ENCODE measurements at places on chromosomes 2 and 18.

DNA sequence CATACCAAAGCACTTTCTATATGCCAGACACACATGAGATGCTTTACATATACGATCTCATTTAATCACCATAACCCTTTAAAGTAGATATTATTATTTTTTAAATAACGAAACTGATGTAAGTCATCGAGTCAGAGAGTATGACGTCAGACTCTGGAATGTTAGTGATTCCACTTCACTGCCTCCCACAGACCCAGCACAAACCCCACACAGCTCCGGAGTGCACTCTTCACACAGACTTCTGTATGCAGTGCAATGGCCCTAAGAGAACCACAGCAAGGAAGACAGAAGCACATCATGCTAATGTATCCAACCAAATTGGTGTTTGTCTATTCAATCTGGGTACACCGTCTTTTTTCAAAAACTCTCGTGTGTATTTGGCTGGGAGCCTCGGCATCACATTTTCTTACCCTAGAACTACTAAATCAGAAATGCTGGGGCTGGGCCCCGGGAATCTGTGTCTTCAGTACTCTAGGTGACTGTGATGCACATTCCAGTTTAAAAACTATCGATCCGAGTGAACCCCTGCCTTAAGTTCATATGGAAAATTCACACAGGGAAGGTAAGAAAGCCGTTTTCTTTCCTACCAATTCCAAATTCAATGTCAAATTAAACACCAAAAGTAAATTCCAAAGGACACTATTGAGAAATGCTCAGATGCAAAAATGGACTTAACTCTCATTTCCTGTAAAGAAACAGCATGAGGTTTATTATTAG is 117.7 kb upstream of the ACVR1C start:
- no peak for DNase-seq

DNA sequence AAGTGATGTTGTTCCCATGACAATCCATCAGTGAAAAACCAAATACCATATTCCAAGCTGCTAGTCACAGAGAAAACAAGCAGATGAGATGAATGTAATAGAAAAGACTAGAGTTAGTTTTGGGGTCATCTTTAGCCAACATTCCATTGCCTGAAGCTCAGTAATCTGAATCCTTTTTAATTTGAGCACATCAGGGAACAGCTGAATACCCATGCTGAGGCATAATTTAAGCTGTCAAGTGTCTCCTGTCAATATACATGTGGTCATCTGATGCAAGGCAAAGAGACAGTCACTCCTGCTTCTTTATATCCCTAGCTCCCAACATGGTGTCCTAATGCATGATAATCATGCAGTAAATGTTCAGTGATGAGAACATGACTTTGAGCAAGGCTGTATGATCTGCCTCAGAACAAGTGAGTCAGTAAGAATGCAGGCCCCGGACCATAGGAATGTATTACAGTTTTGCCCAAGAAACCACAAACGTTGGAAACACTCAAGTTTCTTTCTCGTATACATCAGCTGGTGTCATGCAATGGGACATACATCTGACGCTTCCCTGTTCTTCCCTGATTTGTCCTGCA is 48.0 kb downstream of the CDK15 start:
- DNase-seq, result peak; percentile 93

- DNase-seq, result no peak
Observed at GRCh38 chr2:204183608-204184007, 247.0 kb downstream of the ICOS start.

DNA sequence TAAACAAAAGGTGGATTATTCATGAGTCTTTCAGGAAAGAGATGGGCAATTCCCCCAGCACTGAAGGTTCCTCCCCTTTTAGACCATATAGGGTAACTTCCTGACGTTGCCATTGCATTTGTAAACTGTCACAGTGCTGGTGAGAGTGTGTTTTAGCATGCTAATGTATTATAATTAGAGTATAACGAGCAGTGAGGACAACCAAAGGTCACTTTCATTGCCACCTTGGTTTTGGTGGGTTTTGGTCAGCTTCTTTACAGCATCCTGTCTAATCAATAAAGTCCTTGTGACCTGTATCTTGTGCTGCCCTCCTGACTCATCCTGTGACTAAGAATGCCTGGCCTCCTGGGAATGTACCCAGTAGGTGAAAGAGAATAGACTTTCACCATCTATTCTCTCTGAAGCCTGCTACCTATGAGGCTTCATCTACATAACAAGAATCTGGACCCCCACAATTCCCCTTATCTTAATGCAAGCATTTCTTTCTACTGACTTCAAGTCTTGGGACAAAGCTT is 148.7 kb downstream of the CABLES1 start:
- no peak for DNase-seq

DNA sequence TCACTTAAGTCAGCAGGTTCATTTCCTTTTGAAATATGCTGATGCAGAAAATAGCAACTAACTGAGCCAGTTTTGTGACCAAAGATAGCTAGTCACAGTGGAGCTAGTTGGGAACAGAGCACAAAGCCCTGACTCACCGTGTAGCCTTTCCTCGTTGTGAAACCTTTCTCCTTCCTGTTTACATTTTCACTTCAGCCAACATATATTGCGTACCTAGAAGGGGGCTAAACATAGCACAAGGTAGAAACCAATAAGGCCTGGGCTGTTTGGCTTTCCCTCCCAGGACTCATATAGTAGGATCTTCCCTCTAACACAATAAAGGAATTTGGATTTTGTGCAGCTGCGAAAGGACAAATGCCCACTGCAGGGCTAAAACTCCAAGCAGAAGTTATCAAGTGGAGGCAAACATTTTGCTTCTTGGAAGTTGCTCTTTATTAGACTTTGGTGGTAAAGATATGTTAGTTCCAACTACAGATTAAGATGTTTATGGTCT is 24.5 kb upstream of the LPIN2 start:
- peak; percentile 55 for DNase-seq

DNA sequence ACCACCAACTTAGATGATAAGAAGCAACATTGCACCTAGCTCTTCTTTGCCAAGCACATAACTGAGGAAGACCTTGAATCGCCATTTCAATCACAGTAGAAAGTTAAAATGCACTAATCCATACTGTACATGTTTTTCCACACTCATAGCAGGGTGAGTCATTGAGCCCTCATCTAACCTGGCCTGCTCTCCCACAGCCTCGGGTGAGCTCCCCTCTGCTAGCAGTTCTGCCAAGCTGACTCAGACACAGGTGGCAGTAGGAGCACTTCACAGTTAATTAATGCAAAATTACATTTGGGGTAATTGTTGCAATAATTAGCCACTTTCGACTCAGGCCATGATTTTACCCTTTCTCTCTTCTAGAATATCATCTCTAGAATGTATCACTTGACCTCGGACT is 1632.8 kb upstream of the CELF4 start:
- no peak for DNase-seq

DNA sequence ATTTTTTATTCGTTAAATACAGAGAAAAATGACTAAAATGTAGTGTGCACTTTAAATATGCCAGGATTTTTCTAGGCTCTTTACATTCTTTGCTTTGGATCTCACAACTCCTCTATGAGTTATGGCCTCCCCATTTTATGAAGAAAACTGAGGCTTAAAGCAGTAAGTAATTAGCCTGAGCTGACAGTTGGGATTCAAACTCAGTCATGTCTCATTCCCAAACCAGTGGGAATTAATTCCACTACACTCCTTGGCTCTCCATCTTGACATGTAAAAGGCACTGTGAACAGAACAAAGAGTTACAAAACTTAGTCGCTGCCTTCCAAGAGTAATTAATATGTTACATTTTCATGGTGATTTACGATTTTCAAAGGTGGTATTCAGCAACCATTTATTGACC is 351.9 kb downstream of the SATB2 start:
- DNase-seq, result no peak

- DNase-seq, result no peak
Observed at GRCh38 chr2:236073867-236074655, 94.1 kb downstream of the GBX2 start.

DNA sequence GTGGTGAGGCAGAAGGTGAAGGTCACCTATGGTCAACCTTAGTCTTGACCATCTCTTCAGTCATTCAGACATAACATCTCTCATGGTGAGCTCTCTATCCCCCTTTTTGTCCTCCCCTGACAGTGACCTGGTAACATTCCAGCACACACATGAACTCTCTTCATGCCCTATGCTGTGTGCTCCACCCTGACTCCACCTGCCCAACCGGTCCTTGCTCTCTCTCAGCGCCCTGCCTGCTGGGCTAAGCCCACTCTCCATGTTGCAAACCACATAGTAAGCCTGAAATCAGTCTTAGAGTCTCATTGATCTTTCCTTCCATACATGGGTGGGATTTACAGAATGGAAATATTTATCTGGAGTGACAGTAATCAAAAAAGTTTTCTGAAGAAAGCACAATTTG is 52.8 kb downstream of the MARCO start:
- no peak for DNase-seq

DNA sequence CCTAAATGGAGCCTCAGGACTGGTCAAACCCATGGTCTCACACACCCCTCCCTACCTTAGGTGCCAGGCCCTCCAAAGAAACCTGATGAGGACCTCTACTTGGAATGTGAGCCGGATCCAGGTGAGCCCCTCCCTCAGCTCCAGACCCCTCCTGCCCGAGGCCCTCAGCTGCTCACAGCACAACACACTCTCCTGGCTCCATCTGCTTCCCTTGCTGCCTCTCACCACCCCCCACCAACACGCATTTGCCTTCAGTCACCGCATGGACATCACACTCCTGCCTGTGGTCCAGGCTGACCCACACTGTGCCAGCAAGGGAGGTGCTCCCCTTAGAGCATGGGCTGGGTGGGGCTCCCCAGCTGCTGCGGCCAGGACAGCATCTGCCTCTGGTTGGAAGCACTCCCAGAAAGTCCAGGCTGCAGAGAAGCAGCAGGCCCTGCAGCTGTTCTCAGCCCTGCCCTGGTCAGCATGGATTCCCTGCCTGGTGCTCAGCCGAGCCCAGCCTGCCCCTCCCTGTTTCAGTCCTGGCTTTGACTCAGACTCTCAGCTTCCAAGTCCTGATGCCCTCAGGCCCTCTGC is 15.1 kb downstream of the SH2D6 start:
- peak; percentile 93 for DNase-seq

DNA sequence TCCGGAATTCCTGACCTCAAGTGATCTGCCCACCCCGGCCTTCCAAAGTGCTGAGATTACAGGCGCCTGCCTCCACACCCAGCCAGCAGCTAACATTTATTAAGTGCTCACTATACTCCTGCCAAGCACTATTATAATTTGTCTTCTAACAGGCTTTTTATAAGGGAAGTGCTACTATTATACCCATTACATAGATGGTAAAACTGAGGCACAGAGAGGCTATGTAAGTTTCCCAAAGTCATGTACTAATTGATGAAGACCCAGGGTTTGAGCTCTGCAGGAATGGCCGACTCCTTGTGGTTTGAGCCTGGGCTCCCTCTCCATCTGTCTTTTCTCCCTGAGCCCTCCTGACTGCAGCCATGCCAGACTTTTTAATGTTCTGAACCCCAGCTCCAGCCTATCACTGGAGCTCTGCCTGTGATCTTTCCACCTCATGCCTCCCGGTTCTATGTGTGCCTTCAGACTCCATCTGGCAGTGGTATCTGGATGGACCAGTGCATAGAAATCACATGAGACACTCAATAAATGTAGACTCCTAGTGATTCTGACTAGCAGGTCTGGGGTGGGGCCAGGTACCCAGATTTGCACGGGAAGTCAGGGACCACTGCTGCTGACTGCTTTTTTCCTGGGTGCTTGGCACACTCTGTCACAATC is 197.1 kb downstream of the NEDD4L start:
- DNase-seq, result no peak

- no peak for DNase-seq
Observed at GRCh38 chr18:830315-830901, 18.4 kb upstream of the YES1 start.

- DNase-seq, result peak; percentile 26
Observed at GRCh38 chr2:218322768-218323525, 30.6 kb upstream of the TMBIM1 start.

- no peak for DNase-seq
Observed at GRCh38 chr18:60894254-60894945, 438.8 kb upstream of the CDH20 start.

DNA sequence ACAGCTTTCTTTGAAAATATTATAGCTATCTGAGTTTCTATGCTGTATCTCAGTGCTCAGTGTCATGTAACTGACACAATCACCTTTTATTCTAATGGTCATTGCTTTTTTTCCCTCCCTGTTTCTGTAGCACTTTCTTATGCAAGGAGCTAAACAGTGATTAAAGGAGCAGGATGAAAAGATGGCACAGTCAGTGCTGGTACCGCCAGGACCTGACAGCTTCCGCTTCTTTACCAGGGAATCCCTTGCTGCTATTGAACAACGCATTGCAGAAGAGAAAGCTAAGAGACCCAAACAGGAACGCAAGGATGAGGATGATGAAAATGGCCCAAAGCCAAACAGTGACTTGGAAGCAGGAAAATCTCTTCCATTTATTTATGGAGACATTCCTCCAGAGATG is 56.4 kb downstream of the SCN2A start:
- DNase-seq, result no peak

- DNase-seq, result no peak
Observed at GRCh38 chr18:36602620-36603019, 226.2 kb downstream of the TPGS2 start.

GRCh38 chr2:11568436-11568835 is 34.6 kb downstream of the GREB1 start:
- no peak for DNase-seq

DNA sequence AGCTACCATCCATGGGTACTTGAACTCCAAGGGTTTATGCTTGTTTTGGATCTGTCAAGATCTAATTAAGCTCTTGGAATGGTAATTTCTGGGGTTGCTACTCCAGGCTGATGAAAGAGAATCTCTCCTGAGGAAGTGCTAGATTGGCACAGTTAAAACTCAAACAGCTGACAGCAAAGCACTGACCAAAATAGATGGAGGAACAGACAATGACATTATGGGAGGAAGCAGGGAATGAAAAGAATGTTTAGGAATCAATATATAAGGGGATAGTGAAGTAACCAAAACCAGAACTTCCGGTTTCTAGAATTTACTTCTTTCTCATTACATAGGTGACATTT is 6.3 kb downstream of the THUMPD2 start:
- DNase-seq, result no peak

DNA sequence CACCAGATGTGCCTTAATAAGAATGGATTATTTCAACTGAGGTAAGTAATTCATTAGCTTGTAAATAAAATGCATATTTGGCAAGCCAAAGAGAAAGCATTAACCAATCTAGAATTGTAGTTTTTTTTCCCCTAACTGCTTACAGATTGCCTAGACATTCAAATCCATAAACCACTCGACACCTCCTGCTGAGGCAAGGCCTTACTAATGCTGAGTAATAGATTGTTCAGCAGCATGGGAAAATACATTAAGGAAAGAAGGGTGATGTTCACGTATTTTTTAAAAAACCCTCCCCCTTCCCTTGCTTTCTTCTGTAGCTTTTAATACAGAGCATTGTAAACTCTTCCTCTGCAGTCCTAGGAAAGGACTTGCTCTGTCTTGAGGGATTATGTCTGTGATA is 17.0 kb upstream of the LINC00305 start:
- DNase-seq, result no peak

DNA sequence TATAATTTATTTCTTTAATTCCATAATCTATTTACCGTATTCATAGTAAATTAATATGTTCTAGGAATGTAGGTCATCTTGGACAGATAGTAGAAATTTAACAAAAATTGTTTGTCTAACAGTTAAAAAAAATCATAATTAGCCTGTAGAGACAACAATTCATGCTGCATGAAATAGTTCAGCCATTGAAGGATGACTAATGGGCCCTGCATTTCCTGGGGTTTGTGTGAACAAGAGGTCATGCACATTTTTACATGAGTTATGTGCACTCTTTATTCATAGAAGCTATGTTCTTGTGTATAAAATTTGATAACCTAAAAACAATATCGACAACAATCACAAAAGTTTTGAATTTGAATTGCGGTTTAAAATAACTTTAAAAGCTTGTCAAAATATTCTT is 1663.6 kb downstream of the SUCLG1 start:
- no peak for DNase-seq

GRCh38 chr2:127256866-127257265 is 36.8 kb upstream of the CYP27C1 start:
- no peak for DNase-seq

Measured in AG04450 (cell line).